ENCODE measurements at places on chromosomes 3 and 15. TPM values are rescaled to one million over a fixed set of nuclear protein-coding genes. Genes with fewer than 3 reads are reported as not detected.

Gene FETUB
- total RNA-seq = not detected

Gene PLS1
- total RNA-seq = 1.8 TPM

Gene TTC14
- total RNA-seq = 47.3 TPM

Gene TMEM108
- 0.12 TPM for total RNA-seq

Gene RASL12
- total RNA-seq = 4.1 TPM

Gene PRR20G
- total RNA-seq = not detected

Gene RYK
- total RNA-seq = 112 TPM

Gene AADACL2
- total RNA-seq = not detected

Gene CIB1
- 31.9 TPM for total RNA-seq

Gene RTP3
- total RNA-seq = not detected

Gene GPR171
- total RNA-seq = not detected

Gene SHC4
- 1.7 TPM for total RNA-seq

Gene CLDN18
- total RNA-seq = 0.12 TPM

Gene GABRG3
- total RNA-seq = not detected

Gene GMNC
- total RNA-seq = 0.11 TPM

Gene ADPRH
- 4.5 TPM for total RNA-seq

Gene SLC12A1
- not detected for total RNA-seq

Gene EFHB
- total RNA-seq = 0.11 TPM

Gene ARRDC4
- total RNA-seq = 8.4 TPM

Gene OXTR
- 12.1 TPM for total RNA-seq

Gene LRRC34
- total RNA-seq = 11.1 TPM

Gene MST1R
- total RNA-seq = 0.33 TPM

Gene SLC27A2
- total RNA-seq = 0.22 TPM

Gene CPEB1
- 35.2 TPM for total RNA-seq

Gene CTXN2
- total RNA-seq = not detected

Gene CYB561D2
- 39.6 TPM for total RNA-seq

Gene BTLA
- not detected for total RNA-seq

Gene AGBL1
- not detected for total RNA-seq

Gene MYH15
- 0.62 TPM for total RNA-seq

Gene GDPGP1
- total RNA-seq = 3.0 TPM

Gene IP6K1
- 30.5 TPM for total RNA-seq

Gene TASOR
- 91.7 TPM for total RNA-seq

Gene KLHL6
- under 0.01 TPM for total RNA-seq

Gene SPINK8
- not detected for total RNA-seq

Gene SPESP1
- 3.2 TPM for total RNA-seq

Gene ST3GAL6
- 12.9 TPM for total RNA-seq

Gene SKOR1
- total RNA-seq = 0.12 TPM

Gene CPN2
- total RNA-seq = not detected

Gene CCRL2
- total RNA-seq = 0.62 TPM

Gene STIMATE
- total RNA-seq = 13.4 TPM

Gene KLF15
- 1.5 TPM for total RNA-seq

Gene SUSD5
- 4.1 TPM for total RNA-seq

Gene GOLGA6L9
- 1.8 TPM for total RNA-seq

Gene GOLGA6D
- total RNA-seq = not detected

Gene TUSC2
- 17.0 TPM for total RNA-seq

Gene RTP1
- not detected for total RNA-seq

Gene TEX55
- total RNA-seq = not detected

Gene NANOGP8
- total RNA-seq = not detected

Gene ABI3BP
- total RNA-seq = 7.0 TPM

Gene GUCA1C
- total RNA-seq = not detected

Gene ZDHHC19
- not detected for total RNA-seq

Gene ITIH1
- total RNA-seq = not detected

Measured in uterine smooth muscle cell (primary cell).